ENCODE measurements at places on chromosomes 6 and 20. TPM values are rescaled to one million over a fixed set of nuclear protein-coding genes. Genes with fewer than 3 reads are reported as not detected.

Gene TCF15
- total RNA-seq = 7.0 TPM

DNA sequence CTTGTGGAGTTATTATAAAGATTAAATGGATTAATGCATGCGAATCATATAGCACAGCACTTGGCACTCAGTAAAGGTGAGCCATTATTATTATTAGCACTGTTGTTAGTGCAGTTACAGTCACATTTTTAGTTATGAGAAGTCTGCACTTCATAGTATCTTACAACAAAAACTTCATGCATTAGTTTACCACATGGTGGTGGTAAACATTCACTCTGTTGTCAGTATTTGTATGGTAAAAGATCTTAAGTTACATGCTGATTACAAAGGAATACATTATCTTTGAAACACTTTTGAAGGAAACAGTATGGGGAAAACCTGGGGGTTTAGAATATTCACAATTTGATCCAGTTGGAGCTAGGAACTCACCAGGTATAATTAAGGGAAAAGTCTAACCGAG lies 20.8 kb downstream of the TMEM14A start:
- DNase-seq = no peak

Gene LY6G6D
- not detected for total RNA-seq

DNA sequence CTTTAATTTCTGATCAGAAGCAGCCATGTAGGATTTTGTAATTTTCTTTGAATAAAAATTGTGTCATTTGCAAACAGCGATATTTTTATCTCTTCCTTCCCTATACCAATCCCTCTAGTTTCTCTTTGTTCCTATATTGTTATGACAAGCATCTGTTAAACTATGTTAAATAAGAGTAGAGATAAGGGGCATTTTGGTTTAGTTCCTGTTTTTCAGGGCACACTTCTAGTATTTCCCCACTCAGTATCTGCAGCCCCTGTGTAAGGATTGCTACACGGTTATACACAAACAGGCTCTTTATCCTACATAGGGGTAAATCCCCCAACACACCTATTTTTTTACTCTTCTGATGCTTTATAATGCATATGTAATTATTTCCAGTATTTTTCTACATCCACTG lies 42.1 kb downstream of the TRERF1 start:
- DNase-seq = no peak

DNA sequence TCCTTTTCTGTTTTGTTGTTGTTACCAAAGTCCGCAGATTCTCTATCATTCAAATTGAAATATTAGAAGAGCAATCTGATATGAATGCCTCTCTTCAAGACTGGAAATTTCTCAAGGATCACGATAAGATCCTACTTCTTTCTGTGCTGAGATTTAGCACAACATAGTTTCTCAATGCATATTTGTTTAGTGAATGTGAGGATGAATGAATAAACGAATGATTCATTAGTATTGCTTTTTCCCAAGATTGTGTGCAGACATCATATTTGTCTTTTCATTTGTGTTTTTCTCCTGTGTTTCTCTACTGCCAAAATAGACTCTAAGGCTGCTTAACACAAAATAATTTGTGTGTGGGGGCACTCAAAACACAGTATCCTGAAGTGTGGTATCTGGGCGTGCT lies 862.7 kb upstream of the MAP3K7 start:
- no peak for DNase-seq

DNA sequence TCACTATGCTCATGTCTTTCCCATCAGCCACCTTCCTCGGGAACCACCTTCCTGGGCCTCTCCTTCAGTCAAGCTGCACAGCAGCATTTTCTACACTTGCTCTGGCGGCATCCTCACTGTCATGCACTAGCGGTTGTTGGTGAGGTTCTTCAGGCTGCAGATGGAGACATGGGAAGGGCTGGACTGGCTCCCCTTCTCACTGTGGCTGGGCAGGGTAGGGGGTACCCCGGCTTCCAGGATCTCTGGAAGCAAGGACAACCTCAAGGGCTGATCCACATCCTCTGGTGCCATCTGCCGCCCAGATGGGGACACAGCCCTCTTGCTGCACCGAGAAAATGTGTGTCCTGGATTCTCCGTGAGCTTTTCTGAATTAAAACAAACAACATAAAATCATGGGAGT lies 180.1 kb upstream of the RNF24 start:
- no peak for DNase-seq

DNA sequence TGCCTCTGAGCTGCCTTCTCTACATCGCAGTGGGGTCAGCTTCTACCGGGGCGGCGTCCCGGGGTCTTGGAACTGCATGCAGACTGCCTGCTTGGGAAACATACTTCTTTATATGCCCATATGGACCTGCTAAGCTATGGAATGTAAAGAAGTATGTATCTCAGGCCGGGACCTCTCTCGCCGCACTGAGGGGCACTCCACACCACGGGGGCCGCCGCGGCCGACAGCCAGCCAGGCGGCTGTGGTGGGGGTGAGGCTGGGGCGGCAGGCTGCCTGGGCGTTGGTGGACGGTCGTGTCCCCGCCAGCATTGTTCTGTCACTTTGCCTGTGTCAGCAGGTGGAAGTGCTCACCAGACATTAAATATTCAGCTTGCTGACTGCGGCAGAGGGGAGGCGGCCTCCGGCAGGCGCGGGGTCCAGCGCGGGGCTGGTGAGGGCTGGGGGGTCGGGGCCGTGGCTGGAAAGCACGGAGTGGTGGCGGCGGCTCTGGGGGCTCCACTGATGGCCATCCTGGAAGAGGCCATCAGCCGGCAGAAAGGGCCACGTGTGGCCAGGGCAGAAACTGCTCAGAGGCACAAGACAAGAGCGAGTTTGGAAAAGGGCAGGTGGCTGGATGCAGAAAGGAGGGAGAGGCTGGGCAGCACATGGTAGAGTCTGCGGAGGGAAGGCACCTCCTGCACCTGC lies 78.6 kb upstream of the GATA5 start:
- DNase-seq = no peak

DNA sequence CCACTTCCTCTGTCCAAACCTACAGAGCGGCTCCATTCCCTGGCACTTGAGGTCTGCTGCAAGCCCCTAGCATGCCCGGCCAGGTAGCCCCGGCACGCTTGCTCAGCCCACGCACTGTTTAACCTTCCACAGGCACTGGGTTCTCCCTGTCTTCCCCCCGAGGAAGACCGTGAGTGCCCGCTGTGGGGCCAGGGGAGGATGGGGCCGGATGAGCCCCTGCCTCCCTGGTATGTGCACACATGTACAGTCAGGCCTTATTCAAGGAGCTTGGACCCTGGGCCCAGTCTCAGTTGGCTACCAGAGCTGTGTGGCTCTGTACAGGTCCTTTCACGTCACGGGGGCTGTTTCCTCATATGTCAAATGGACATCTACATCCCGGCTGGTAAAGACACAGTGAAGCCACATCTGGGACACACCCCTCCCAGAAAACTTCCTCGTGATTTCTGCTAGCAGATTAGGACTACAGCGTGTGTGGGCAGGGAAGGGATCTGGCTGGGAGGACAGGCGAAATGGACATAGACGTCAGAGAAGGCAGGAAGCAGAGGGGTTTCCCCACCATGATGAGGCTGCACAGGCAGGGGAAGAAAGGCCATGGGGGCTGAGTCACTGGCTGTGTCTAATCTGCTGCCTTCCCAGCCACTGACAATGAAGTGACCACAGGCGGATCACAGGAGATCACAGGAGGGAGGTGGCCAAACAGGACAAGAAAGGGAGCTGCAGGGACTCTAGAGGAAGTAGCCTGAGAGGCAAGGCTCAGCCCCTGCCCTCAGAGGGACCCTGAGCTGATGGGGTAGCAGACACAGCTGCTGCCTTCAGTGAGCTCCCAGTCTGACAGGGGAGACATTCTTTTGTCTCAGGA lies 62.9 kb downstream of the MRPL14 start:
- DNase-seq = no peak

DNA sequence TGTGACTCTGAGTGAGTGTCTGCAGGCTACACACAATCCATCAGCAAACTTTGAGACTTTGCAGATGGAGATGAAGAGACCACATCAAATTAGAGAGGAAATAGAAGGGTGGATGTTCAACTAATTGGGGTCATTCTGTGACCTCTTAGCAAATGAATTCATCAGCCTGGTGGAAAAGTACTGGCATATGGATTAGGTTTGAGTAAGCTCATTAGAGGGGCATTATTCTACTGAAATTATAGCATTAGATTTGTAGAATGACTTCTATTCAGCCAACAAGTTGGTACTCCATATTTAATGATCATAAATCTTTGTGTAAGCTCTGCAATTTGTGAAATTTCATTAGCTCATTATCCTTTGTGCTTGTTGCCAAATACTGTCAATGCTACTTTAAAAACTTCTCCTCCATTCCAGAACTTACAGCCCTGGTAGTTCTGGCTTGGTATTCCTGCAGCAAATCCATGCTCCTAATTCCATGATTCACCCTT lies 63.8 kb downstream of the ADTRP start:
- no peak for DNase-seq

Gene IL17F
- total RNA-seq = not detected

DNA sequence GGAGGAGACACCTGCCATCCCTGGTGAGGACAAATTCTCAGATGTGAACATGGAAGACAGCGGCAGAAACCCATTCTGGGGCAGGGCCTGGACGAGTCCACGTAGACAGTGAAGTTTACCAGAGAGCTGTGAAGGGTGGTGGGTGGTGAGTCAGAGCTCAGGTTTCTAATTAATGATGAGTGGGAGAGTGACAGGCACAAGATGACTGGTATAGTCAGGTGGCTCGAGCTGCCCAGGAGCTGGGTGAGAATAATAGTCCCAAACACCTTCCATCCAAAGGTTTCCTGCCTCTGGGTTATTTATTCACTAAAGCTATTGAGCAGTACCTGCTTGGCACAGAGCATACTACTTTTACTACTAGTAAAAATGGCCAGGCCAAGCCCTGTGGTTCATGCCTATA lies 6.0 kb downstream of the TLDC2 start:
- no peak for DNase-seq

Gene CALHM5
- 2.8 TPM for total RNA-seq

DNA sequence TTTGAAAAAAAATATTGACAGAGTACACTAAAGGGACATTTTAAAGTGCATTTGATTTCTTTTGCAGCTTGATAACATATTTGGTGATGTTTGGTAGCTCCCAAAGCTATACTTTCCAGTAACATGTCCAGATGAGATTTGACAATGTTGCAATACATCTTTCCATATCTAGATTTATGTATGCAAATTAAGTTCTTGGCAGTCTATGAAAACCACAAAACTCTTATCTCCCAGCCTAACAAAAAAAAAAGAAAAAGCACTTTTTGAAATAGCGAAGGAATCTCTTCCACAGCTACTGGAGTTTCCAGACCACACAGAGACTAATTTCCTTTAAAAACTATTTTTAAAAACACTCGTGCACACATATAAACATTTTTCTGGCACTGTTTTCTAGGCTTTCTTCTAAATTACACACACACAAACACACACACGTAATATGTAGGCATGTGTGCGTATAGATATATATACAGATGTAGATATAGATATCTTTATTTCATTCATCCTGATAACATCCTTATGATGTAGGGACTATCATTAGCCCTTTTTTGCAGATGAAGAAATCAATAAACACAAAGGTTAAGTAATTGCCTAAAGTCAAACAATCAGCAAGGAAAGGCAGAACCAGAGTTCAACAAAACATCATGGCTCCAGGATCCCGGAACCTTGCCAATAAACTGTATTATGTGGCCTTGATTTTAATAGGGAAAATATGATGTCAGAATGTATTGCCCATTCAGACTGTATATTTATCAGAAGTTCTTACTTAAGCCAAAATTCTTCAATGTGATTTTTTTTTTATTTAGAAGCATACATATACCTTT lies 93.3 kb downstream of the ADGRB3 start:
- DNase-seq = no peak

- DNase-seq = no peak
Measured at GRCh38 chr20:38715646-38716045, 8.6 kb upstream of the SLC32A1 start.
